ENCODE measurements at places on chromosomes 1 and 21.

DNA sequence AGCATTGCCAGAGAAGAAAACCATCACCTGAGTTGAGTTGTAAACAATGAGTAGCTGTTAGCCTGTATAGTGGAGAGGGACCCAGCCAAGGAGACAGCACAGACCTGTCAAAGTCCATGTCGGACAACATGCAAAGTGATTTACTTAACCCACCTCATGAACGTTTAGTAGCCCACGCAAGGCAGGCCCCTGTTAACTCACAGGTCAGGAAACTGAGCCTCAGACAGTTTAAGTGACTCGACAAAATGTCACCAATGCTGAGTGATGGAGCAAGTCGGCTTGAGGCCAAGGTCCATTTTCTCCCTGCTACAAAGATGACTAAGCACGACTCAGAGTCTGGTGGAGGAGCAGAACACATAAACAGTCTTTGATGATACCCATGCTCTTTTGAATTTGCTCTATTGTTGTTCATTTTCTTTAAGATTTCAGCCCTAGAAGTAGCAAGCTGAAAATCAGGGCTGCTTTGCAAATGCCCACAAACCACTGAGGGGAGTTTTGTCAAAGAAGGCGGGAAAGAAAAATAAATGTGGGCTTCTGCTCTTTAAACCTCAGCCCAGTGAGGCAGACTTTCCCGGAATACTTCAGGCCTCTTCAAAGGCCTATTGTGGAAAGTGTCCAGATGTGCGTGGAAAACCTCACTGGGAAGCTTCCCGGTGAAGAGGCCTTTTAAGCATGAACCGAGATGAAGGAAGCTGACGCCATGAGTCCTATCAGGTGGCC lies 83.8 kb upstream of the HOOK1 start:
- no peak for DNase-seq

- DNase-seq, result no peak
Observed at GRCh38 chr1:38839363-38839762, 20.2 kb downstream of the RRAGC start.

DNA sequence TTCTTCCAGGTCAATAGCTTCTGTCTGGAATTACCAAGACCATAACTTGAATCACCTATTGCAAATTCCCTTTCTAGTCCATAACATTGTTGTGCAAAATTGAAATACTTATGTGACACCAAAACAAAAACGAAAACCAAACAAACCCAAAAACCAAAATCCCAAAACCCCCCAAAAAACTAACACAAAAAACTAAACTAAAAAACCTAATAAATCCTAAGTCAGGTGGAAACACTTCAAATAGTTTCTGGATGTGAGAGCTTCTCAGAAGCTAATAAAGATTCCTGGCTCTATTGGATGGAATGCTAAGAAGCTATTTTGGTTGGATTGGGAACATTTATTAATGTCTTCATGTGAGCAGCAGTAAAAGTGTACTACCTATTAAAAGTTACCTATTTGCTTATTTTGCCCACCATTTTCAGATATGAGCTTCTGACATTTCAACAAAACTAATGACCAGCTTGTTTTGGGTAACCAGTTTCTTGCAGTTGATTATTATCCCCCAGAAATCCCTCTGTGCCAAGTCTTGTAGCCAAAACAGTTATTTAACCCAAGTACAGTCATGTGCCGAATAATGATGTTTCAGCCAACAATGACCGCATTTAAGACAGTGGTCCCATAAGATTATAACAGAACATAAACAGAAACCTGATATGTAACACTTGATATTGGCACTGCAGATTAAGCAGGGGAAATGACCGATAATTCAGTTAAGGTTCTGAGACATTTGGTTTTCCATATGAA lies 76.4 kb downstream of the LTN1 start:
- no peak for DNase-seq

- DNase-seq, result no peak
Observed at GRCh38 chr21:43304621-43305335, 122.2 kb downstream of the SIK1 start.

- no peak for DNase-seq
Observed at GRCh38 chr1:71054791-71055190, 7.2 kb upstream of the PTGER3 start.

- no peak for DNase-seq
Observed at GRCh38 chr1:85494074-85494903, 29.3 kb upstream of the DDAH1 start.

- no peak for DNase-seq
Observed at GRCh38 chr1:91555074-91555730, 54.6 kb downstream of the CDC7 start.

DNA sequence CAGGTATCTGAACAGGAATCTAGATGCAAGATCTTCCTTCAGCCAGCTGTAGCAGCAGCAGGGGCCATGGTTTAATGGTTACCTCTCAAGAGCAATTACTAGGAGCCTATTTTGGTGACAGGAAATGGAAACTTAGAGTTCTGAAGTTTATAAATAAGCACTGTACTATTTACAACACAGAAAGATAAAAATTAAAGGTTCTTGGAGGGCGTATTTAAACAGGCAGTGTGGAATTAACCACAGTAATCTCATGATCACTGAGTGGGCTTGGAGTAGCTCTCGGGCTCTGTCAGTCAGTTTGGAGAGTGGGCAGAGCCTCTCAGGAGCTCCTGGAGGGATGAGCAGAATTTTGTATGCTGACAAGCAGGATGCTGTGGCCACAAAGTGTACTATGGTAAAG lies 10.2 kb upstream of the FCRL5 start:
- no peak for DNase-seq

DNA sequence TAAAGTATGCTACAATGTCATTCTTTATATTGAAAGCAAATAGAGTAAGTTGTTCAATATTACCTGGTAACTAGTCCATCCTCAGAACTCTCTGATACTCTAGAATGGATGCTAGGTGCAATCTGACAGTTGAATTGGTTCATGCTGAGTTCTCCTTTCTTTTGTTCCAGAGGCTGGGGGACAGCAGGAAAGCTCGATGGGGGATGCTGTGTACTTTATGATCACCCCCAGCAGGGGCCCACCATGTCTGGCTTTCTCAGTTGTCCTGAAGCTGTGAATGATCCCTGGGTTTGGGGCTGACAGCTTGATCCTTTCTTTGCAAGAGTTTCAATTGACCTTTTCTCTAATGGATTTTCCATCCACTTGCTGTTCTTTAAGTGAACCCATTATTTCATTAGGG lies 22.5 kb downstream of the FMN2 start:
- DNase-seq, result no peak

DNA sequence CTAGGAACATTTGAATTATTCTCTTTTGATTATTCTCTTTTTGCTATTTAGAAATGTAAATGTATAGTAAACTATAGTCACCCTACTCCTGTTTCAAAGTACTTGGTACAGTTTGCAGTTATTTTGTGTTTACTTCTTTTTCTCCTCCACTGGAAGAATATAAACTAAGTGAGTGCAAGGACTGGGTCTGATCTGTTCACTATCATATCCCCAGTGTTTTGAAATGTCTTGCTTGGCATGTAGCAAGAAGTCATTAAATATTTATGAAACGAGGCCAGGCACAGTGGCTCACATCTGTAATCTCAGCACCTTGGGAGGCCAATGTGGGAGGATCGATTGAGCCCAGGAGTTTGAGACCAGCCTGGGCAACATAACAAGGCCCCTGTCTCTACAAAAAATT lies 35.8 kb upstream of the PODN start:
- DNase-seq, result no peak

DNA sequence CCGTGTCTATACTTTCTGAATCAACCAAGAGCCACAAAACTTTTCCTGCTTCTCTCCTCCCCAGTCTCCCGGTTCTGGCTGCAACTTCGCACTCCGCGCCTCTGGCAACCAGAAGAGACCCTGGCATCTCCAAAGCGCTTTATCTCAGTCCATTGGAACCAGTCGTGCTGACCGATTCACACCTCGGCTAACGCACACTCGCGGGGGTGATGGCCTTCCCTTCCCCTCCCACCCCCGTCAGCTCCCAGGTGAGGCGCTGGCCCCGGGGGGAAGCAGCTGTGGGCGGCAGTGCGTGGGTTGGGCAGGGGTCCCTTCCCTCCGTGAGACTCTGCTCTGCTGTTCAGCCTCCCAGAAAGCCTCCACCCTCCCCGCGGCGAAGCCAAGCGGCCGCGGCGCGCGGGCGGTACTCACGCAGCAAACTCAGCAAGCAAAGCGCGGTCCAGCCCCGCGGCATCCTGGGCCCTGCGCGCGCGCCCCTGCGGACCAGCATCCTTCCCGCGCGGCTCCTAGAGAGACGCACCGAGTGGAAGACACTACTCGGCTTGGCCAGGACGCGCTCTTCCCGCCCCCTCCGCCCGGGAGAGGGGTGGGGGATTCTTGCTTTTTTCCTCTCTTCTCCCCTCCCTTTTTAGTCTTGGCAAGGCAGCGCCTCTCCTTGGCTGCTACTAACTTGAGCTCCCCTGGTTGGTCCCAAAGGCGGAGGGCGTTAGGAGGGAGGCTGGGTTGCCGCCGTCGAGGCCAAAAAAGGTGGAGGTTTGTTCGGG lies at the start of gene CD34:
Gene CD34 (minus strand): TSS at position 535 of the 764 bp plus-strand sequence. CDS start 45 bp downstream, at position 490.
- no peak for DNase-seq

- DNase-seq, result no peak
Observed at GRCh38 chr1:3777647-3778589, 5.4 kb downstream of the SMIM1 start.

- DNase-seq, result no peak
Observed at GRCh38 chr1:43009274-43009673, 50.6 kb upstream of the SLC2A1 start.

GRCh38 chr1:234320549-234320948 lies 52.7 kb upstream of the COA6 start:
- DNase-seq, result no peak

- no peak for DNase-seq
Observed at GRCh38 chr1:21793104-21793503, 10.2 kb upstream of the USP48 start.

- DNase-seq, result no peak
Observed at GRCh38 chr1:27559466-27560030, 44.4 kb downstream of the AHDC1 start.

DNA sequence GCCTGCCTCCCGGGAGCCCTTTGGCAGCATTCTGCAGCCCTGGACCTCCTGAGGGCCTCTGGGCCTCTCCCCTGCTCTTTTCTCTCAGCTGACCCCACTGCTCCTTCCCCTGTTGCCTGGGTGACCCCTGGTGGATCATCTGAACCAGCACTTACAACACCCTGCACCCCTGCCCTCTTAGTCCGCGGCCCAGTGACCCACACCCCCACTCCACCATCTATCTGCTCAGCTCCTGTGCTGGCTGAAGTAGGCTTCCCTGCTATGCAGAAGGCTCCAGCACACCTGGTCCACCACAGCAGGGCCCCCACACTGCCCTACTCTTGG lies 74.0 kb downstream of the DMRTA2 start:
- no peak for DNase-seq

DNA sequence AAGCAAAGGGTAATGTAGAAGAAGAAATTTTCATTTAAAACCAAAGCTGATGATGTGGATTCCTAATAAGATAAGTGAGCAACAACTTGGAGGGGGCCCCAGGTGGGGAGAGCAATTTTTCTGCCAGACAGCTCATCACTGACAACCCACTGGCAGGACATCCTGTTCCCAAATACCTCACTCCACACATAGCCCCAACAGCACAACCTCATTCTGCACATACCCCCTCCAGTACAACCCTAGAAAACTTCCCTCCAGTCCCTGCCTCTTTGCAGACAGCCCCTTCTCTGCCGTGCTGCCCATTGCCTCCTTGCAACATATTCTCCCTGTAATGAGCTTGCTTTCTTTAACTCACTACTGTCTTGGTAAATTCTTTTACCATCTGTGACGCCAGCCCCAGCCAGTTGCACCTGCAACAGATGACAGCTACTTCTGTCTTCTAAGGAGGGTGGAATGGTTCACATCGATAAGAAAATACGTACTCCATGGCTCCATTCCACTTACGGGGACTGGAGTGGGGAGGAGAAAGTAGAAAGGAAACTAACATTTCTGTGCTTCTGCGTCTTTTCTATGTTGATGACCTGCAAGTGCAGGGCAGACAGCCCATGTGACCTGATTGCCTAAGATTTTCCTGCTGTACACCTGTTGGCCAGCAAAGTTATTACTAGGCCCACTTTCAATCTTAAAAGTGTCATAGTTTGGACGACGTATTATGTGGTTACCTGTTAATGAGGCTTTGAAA lies 14.7 kb downstream of the RHEX start:
- no peak for DNase-seq

GRCh38 chr1:201253906-201254624 lies 29.2 kb upstream of the PKP1 start:
- DNase-seq, result no peak

DNA sequence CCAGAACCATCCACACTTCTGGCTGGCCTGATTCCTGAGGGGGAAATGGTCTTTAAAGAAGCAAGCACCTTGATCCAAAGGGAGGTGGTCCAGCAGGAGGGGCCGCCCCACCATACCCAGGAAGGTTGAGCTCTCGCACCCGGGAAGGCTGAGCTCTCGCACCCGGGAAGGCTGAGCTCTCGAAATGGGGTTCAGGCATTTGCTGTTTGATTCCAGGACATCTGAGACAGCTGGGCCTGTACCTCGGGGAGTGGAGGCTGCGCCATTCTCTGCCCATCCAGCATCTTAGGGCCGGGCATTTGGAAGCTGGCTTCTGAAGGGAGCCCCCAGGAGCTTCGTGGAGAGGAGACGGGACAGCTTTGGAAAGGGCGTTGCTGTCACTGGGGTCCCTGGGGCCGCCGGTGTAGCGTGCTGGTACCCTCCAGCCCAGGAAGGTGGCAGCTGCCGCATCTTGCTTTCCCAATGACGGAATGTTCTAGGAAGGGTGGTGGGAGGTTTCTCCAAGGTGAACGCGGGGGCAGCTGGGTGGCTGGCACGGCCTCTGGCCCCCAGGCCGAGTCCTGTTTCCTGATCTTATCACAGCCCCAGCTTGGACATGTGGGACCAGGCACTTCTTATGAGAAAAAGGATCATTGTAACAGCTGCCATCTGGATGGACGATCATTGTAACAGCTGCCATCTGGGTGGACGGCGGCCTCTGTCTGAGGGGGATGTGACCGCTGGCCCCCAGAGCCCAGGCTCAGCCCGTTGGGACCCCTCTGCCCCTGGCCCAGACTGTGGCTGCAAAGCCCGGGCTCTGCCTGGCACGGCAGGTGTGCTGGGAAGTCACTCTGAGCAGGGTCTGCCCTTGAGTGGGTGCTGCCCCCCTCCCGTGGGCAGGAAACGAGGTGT lies 61.6 kb downstream of the COL18A1 start:
- DNase-seq, result no peak

GRCh38 chr1:2496087-2496622 lies 20.1 kb downstream of the PLCH2 start:
- no peak for DNase-seq

DNA sequence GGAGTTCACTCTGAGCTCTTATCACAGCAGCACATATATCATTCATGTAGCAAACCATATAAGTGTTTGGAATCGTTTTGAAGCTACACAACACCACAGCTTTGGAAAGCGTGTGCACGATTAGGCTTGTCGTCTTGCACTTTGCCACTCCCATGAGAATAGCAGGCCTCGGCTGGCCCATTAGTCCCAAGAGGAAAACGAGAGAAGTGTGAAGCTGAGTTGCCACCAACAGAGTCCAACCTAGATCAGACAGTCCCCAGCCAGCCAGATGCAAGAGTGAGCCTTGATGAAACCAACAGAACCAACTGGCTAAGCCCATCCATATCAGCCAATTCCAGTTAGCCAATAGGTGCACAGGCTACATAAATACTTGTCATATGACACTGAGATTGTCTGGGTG lies 238.4 kb downstream of the C1orf94 start:
- no peak for DNase-seq
